Activated T-cell treated with anti-CD3 and anti-CD28 coated beads, Interleukin-2, amount 50 U/mL, for 72 hours (primary cell): ENCODE measurements at places on chromosomes 1 and 21. TPM values are rescaled to one million over a fixed set of nuclear protein-coding genes. Genes with fewer than 3 reads are reported as not detected.

DNA sequence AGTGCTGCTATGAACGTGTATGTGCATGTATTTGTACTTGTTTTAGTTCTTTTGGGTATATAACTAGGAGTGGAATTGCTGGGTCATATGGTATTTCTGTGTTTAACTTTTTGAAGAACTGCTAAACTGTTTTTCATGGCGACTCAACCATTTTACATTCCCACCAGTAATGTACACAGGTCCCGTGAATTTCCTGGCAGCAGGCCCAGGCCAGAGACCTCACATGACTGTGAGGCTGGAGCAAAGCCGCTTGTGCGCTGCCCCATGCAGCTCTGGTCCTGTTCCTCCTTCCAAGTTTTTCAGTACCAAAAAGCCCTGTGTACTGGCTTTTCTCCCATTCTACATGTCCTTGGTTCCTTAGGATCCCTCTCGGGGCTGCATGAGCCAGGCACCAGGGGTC is 29.6 kb downstream of the ACOT11 start:
- no peak for DNase-seq

DNA sequence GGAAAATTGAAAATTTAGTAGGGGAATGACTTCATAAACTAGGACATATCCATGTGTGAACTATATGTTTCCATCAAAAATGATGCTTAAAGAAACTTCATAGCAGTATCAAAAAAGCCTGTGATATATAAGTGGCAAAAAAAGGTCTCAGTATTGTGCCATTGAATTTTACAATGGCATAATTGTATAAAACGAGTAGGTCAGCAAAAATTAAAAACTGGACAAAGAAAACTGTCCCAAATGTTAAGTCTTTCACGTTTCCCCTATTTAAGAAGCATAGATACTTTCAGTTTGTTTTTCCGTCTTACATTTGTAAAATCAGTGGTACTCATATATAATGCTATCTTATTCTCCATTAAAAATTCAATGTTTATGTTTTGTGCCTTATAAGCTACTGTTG is 43.2 kb downstream of the LRRC8B start:
- DNase-seq = no peak

GRCh38 chr1:208156741-208157140 is 87.4 kb downstream of the PLXNA2 start:
- DNase-seq = no peak

GRCh38 chr1:225919906-225920305 is 4.1 kb downstream of the PYCR2 start:
- DNase-seq = peak; percentile 35

DNA sequence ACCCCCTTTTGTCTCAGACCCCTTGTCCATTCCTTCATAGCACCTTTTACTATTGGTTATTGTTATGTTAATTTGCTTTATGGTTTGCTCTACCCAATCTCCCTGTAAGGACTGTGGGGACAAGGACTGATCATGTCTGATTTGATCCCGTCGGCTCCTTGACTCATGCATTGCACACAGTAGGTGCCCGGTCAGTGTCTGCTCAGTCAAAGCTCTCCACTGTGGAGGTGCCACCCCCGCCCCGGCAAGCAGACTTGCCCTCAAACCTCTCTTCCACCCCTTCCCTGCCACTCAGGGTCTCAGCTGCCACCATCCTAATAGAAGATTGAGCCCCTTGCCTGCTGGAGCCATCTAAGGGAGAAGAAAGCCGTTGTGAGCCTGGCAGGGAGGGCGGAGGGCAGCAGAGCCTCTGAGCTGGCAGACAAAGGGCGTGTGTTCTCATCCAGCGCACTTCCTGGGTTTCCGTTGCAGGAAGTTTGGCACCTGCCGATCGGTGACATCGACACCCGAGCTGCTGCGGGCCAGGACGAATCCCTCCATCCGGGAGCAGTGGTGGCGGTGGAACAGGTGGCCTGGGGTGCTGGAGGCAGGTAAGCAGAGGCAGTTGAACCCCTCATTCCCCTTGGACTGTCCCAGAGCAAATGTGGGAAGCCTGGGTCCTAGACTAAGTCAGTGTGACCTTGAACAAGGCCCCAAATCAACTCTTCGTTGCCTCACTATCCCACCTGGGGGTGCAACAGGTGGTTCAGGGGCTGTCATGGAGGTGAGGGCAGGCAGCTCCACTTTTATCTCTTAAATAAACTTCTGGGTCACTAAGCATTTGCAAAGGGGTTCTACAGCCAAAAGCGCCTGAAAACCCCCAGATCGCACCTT is 2.2 kb upstream of the FBLIM1 start:
- no peak for DNase-seq

DNA sequence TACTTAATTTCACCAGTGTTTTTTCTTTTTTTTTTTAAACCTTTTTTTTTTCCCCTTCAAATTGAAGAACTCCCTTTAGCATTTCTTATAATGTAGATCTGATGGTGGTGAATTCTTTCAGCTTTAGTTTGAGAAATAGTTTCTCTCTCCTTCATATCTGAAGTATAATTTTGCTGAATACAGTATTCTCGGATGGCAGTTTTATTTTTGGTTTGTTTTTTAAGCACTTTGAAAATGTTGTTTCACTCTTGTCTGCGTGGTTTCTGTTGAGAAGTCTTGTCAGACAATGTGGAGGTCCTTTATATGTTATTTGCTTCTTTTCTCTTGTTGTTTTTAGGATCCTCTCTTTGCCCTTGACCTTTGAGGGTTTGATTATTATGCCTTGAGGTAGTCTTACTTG is 135.1 kb downstream of the RPS6KC1 start:
- no peak for DNase-seq

The ANGPTL7 gene
- not detected for total RNA-seq

The CHIA gene
- total RNA-seq = not detected
